Cerebellar nuclear complex (tissue), 1 donor: ENCODE measurements at places on chromosomes 2 and 18.

DNA sequence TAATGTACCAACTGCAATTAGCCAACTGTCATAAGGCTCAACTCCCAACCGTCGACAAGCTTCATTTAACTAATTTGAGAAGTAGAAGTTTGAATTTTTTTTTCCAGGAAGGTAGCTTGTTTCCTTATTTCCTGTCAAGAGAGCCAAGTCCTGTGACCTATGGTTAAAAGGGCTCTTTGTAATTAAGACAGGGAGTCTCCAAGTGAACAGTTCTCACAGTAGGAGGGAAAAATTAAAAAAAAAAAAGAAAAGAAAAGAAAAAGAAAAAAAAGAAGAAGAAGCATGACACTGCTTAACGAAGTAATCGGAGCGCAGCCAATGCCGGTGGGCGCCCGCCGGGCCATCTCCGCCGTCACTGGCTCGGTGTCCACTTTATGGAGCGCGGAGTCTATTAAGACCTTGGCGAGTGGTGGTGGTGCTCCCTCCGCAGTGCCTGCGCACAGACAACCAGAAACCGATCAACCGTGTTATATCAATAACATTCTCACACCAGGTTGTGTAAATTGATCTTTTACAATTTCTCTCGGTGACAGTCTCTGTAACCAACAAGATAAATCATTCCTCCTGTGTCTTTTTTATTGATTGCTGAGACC, 197.2 kb upstream of the POU3F3 start:
- no peak for DNase-seq

- DNase-seq: no peak
Observed at GRCh38 chr18:10205151-10205550, 249.3 kb upstream of the APCDD1 start.

- no peak for DNase-seq
Observed at GRCh38 chr2:149562324-149562723, 25.3 kb downstream of the MMADHC start.

- DNase-seq: no peak
Observed at GRCh38 chr2:105950521-105951383, 206.0 kb downstream of the NCK2 start.
